ENCODE measurements at places on chromosomes 7 and 10.

GRCh38 chr10:19828278-19829049 lies 12.2 kb downstream of the PLXDC2 start:
- no peak for ATAC-seq

DNA sequence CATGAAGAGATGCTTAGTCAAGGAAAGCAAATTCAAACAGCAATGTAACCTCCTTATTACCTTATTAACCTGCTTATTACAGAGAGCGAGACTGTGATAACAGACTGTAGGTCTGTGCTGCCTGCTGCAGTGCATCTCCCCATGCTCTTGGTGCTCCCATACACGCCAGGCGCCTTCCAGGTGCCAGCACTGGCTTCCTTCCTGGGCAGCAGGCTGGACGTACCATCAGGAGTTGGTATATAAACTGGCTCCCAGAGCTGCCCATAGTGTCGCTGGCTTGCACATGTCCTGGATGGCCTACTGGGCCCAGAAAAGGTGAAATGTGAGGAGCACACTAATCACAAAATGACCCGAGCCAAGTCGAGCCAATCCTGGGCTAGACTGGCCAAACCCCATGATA lies 13.5 kb downstream of the ATP6V0E2 start:
- no peak for ATAC-seq

DNA sequence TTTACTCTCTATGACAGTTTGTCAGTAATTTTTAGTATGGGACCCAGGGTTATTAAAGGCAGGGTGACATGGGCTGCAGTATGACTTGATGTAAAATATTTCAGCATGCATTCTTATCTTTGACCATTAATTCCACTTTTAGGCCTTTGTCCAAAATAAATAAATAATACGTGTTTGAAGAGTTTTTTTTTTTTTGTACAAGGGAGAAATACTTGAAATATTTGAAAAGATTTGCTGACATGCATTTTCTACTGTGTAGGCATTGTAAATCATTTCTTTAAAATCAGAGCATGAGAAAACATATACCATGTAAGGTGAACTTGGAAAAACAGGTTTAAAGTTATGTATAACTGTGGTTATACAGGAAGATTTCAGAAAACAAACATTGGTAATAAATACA lies 23.5 kb downstream of the NRG3 start:
- no peak for ATAC-seq

DNA sequence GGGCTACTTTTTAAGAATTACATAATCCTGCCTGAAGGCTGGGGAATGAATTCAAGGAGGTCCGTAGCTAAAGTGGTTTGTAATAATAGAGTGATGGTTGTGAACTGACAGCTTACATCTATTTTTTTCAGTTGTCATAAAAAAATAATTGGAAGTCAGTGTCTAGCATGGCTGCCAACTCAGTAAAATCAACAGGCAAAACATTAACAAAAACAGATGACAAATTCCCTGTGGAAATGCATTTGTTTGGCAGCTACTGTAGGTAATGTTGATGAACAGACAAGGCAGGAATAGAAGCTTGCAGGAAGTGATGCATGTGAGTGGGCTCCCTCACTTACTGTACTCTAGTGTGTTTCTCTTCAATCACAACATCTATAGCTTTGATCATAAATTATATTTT lies 766.0 kb upstream of the POT1 start:
- ATAC-seq, result no peak

- no peak for ATAC-seq
Measured at GRCh38 chr7:16933296-16934279, 51.8 kb upstream of the AGR3 start.

GRCh38 chr10:80296942-80297341 lies 7.5 kb upstream of the MAT1A start:
- no peak for ATAC-seq

DNA sequence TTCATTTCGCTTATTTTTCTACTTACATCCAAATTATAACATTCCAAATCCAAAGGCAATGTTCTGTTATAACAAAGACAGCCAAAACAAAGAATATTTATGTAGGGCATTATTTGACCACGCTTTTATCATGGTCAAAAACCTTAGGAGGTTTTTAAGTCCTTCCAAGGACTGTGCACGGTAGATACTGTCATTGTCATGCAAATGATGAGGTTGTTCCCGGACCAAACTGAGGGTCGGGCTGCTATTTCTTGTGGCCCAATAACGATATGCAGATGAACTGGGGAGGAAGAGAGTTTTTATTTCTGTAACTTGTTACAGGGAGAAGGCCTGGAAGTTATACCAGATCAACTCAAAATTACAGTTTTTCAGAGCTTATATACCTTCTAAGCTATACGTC lies 56.6 kb upstream of the STEAP4 start:
- ATAC-seq, result no peak

DNA sequence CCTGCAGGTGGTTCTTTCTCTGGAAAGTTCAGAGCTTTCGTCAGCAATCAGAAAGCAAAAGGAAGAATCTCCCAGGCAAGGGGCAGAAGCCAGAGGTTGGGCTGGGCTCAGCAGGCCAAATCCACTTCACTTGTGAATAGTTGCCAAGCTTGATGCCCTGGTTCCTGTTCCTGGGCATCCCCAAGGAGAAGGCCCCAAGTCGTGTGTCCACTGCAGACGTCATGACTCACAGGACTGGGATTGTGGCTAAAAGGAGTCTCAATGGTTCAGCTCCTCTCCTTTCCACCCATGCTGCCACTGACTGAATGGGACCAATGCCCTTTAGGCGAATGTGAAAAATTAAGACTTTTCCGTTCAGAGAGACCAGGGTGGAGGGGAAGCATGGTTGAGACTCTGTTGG lies 38.6 kb upstream of the TRIM8 start:
- no peak for ATAC-seq

DNA sequence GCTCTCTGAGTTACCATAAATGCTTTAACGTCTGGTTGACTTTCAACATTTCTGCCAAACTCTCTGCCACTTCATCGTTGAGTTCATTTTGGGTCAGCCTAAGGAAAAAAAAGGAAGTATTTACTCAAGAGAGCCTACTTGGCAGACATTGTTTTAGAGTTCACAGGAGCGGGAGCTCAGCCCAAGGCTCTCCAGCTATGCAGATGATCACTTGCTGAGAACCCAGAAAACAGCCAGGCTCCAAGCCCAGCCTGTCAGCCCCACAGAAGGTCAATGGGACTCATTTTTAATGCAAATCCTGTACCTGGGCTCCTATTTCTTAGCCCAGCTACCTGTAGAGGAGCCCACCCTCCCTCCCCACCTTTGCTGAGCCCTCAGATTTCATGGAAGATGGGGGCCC lies 45.5 kb downstream of the NOD1 start:
- ATAC-seq, result no peak

DNA sequence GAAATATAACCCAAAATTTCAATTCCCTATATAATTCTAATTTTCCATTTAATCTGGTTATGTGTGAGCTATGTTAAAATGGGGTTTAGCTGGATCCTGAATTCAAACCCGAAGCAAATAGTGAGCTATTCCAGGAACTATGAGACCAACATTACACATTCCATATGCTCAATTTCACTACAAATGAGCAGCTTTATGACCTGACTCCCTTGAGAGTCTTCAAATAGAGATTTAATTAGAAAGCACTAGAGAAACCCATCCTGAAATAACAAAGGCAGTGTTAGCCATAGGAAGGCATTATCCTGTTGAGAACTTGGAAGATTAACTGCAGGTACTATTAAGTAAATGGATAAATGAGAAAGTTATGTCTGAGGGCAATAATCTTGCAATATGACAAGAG lies 890.0 kb downstream of the GRM8 start:
- no peak for ATAC-seq

DNA sequence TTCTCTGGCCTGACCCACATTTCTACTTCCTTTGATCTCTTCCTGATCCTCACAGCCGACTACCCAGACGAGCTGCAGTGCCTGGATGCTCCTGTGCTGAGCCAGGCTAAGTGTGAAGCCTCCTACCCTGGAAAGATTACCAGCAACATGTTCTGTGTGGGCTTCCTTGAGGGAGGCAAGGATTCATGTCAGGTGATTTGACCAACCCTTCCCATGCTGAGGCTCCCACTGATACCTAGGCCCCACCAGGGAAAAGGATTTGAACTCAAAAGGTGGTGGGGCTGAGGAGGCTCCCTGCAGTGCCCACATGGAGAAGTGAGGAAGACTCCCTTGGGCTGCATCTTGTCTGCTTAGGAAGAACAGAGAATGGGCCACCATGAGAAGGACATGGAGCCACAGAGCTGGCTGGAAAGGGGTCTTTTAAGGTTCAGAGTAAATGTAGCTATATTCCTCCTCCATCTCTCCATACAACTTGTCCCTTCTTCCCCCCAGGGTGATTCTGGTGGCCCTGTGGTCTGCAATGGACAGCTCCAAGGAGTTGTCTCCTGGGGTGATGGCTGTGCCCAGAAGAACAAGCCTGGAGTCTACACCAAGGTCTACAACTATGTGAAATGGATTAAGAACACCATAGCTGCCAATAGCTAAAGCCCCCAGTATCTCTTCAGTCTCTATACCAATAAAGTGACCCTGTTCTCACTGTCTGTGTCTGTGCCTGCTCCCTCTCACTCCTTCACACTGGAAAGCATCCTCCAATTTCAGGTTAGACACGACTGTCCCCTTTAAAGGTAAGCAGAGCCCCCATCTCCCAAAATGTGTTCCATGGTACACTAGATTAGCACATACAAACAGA lies 3.3 kb downstream of the PRSS1 start:
- ATAC-seq, result no peak

DNA sequence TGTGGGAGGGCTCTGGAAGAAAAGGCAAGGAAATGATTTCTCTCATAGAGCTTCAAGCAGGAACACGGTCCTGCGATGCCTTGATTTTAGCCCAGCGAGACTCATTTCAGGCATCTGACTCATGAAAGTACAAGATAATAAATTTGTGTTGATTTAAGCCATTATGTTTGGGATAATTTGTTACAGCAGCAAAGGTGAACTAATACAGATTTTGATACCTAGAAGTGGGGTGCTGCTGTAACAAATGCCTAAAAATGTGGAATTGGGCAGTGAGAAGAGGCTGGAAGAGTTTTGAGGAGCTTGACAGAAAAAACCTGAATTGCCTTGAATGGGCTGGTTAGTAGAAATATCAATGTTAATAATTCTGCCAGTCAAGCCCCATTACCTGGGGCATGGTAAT lies 44.1 kb upstream of the NRF1 start:
- ATAC-seq, result no peak

DNA sequence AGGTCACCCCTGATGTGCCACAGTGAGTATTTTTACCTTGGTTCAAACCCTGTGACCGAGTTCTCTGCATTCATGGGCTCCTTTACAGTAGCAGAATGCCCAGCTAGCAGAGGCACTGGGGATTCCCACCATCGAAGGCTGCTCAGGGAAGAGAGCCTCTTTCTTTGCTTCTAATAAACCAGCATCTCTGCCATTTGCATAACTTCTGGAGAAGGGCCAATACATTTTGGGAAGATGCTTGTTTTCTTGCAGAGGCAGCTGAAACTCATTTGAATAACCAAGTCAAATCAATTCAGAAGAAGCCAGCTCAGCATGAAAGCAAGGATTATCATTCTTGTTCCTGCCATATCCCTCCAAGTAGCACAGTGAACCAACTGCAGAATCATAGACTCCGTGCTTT lies 82.9 kb upstream of the WDR11 start:
- ATAC-seq, result no peak

DNA sequence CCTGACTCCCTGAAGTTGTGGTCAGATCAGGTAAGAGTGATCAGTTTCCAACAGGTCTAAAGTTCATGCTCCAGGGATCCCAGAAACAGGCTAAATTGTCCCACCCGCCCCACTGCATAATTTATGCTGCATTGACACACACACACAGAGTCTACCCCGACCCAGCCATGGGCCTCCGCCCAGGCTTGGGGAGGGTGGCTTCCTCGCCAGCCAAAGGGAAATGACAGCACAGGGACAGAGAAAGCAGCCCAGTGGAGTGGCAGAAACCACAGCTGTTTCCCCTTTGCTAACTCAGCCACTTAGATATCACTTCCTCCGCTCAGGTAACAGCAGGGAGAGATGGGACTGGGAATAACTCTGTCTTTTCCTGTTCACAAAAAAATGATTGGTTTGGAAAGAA lies 9.4 kb downstream of the SH3PXD2A start:
- peak; percentile 69 for ATAC-seq

DNA sequence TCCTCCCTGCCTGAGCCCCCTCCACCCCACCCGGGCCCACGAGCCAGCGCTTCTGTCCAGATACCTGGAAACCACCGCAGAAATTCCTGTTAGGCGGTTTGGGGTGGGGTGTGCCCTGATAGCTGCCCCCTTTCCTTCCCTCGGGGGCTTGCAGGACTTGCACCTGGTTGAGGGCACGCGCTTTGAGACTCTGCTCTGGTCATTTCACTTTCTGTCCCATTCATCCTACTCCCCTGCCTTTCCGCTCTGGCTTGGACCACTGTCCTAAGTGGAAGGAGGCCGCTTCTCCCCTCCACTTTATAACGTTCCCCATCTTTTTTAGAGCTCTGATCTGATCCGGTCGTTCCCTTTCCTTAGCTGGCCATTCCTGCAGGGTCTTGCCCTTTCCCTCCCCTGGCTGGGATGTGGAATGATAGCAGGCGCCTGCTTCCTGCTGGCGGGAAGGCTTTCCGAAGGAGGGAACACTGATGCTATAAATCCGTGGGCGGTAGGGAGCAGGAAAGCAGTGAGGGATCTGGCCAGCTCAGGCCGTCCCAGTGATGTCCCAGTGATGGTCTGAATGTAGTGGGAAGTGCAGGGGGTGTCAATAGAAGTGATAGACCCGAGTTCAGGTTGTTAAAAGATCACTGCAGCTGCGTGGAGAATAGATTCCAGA lies 852 bp upstream of the PRKAR1B start:
- ATAC-seq, result no peak

DNA sequence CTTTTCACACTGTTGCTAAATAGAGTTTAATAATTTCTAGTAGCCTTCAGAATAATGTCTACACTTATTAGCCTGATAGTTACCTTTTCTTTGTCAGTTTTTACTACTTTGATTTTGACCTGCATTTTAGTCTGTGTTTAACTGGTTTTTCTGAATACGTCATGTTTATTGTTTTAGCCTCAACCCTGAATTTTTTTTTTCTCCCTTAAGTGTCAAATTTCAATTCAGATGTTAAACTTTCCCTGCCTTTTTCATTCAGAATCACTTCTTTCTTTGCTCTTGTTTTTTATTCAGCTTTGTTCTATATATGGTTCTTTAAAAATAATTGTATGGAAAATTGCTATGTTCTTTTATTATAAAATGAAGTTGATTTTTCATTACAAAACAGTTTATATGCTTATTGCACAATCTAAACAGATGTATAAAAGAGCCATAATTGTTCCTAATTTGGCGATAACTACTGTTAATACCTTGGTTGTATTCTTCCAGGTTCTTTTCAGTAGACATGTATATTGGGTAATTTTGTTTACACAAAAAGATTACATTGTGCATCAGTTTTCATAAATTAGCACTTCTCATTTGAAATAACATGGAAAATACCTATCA lies 159.7 kb downstream of the ADK start:
- no peak for ATAC-seq

- no peak for ATAC-seq
Measured at GRCh38 chr10:50605951-50606270, 17.8 kb downstream of the SGMS1 start.

DNA sequence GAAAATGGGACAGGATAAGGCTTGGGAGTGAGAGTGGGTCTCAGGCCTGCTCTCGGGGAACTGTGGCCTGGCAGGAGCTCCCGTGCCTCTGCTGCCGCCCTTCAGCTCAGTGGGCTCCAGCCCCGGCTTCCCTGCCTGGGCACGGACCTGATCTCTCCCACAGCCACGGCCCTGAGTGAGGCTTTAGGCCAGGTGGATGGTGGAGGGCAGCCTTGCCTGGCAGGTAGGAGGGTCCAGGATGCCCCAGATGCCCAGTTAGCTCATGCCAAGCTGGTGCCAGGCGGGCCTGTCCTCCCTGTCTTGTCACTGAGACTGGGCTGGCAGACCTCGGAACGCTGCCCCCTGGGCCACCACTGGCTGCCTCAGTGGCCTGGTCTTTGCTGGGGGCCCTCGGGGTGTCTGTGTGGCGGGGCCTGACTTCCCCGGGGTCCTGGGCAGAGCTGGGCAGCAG lies 116.6 kb downstream of the INPP5A start:
- ATAC-seq, result no peak
